ENCODE measurements at places on chromosomes 3 and 15.
A peak's percentile ranks its signal among the peaks of the same experiment; 100 is the strongest.

GRCh38 chr3:183500319-183500718 is 55.2 kb downstream of the KLHL6 start:
- no peak for DNase-seq

- DNase-seq = peak; percentile 48
These were observed 29.4 kb upstream of the ATP8B4 start for GRCh38 chr15:50148362-50148963.

DNA sequence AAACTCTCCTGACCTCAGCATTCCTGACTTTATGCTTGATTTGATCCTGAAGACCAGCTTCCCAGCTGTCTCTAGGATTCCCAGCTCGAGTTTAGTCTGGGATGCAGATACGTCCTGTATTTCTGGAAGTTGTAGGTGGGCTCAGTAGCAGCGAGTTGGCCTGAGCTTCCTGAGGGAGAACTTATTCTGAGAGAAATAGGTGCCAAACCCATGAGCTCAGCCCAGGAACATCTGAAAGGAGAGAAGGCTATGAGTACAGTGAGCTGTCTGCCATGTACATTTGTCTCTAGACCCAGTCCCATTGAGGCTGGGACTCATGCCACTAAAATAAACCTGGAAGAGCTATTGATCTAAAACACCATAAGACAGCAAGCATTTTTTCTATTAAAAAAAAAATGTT is 36.6 kb upstream of the SLC9A9 start:
- DNase-seq = no peak

GRCh38 chr3:43874290-43874689 is 183.6 kb downstream of the ABHD5 start:
- DNase-seq = no peak
